ENCODE measurements at places on chromosomes 6 and 20. TPM values are rescaled to one million over a fixed set of nuclear protein-coding genes. Genes with fewer than 3 reads are reported as not detected.

GRCh38 chr20:11395581-11395980 is 522.1 kb upstream of the BTBD3 start:
- no peaks in the 10 kb centered on the region for H3K36me3 ChIP-seq
- no peak overlapping the region for H3K4me3 ChIP-seq
- H3K4me1 ChIP-seq = no peaks in the 10 kb centered on the region
- DNase-seq = no peak
- no peaks in the 10 kb centered on the region for H3K27me3 ChIP-seq
- H3K27ac ChIP-seq = no peak overlapping the region

DNA sequence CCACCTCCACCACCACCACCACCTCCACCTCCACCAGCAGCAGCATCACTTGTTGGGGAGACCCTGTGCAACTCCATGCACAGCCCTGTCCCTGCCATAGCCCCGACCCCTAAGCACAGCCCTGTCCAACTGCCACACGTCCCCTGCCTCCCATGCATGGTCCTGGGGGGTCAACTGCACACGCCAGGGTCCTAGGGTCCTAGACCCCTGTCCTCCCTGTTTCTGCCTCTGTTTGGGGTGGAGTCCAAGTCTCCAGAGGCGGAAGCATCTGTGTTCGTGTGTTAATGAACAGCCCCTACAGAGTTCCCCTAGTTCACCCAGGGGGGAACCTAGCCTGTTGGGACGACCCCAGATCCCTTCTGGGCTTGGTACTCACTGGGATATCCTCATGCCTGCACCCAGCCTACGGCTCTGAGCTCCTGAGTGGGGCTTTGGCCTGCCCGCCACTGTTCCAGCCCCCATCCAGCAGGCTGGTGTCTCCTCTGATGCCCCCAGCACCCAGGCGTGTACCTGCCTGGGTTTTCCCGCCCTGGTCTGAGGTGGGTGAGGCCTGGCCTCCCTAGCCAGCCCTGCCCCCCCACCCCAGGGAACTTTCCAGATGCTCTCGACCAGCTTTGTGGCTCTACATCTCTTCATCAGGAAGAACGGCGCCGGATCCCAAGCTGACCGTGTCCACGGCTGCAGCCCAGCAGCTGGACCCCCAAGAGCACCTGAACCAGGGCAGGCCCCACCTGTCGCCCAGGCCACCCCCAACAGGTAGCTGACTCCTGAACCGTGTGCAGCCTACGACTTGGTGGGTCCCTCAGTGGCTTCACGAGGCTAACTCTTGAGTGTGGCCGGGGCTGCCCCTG is 2.5 kb upstream of the TNFRSF6B start:
- H3K36me3 ChIP-seq = no peaks in the 10 kb centered on the region
- DNase-seq = no peak
- H3K27ac ChIP-seq = no peak overlapping the region
- no peak overlapping the region for H3K4me3 ChIP-seq
- peaks cover 10% of the 10 kb centered on the region for H3K4me1 ChIP-seq

GRCh38 chr20:62770111-62770910 is 26.0 kb upstream of the MRGBP start:
- no peaks in the 10 kb centered on the region for H3K36me3 ChIP-seq
- no peaks in the 10 kb centered on the region for H3K27me3 ChIP-seq
- no peak overlapping the region for H3K4me3 ChIP-seq

DNA sequence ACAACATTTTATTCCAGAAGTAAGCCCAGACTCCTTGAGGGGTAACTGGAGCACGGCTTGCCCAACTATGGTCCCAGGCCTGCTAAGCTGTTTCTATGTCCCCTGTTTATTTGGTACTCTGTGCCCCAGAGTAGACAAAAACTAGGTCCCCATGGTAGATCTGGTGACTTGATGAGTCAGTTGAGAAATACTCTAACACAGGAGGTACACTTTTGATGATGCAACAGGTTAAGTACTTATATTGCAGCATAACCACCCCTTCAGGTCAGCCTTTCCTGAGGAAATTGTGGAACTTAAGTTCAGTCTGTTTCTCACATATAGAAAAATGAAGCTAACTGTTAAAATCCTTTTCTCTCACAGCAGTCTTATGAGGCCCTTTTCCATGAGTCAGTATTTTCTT is 19.6 kb downstream of the TTPAL start:
- no peaks in the 10 kb centered on the region for H3K4me1 ChIP-seq
- no peak overlapping the region for H3K4me3 ChIP-seq
- peak overlapping the region; percentile 87 for H3K27ac ChIP-seq

DNA sequence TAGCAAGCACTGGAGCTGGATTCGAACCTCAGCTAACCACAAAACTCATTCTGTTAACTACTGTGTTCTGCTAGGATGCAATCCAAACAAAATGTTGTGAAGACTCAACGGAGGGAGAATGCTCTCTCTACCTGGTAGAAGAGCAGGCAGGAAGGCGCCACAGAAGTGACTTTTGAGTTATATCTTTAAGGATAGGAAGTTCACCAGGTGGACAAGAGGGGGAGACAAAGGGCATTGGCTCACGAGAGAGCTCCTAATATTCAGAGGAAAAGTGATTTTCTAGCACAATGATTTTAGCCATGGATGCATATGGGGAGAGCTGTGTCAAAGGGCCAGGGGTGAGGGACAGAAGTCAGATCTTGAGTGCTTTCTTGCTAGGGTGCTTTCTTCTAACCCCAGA is 108.4 kb upstream of the MAFB start:
- DNase-seq = peak; percentile 44
- no peaks in the 10 kb centered on the region for H3K4me1 ChIP-seq
- no peak overlapping the region for H3K4me3 ChIP-seq

- H3K4me1 ChIP-seq = peaks cover 8% of the 10 kb centered on the region
- no peaks in the 10 kb centered on the region for H3K27me3 ChIP-seq
- no peak overlapping the region for H3K4me3 ChIP-seq
These were observed 63.7 kb upstream of the COL21A1 start for GRCh38 chr6:56311061-56311460.

DNA sequence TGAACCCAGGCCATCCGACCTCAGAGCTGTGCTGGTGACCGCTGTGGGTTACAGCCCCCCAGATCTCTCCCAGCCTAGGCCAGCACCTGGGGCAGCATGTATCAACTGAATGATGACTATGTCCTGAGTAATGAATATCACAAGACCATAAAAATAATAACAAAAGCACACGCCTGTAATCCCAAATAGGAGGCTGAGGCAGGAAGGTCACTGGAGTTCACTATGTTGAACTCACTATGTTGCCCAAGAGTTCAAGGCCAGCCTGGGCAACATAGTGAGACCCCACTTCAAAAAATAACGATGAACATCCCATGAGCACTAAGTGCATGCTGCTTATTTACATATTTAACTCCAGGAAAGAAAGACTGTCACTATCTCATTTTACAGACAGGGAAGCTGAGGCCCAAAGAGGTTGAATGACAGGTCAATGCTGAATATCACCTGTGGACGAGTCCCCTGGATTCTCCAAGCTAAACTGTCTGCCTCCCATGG is 92.3 kb downstream of the NFATC2 start:
- peaks cover 10% of the 10 kb centered on the region for H3K4me1 ChIP-seq
- no peak overlapping the region for H3K4me3 ChIP-seq
- H3K27me3 ChIP-seq = no peaks in the 10 kb centered on the region

DNA sequence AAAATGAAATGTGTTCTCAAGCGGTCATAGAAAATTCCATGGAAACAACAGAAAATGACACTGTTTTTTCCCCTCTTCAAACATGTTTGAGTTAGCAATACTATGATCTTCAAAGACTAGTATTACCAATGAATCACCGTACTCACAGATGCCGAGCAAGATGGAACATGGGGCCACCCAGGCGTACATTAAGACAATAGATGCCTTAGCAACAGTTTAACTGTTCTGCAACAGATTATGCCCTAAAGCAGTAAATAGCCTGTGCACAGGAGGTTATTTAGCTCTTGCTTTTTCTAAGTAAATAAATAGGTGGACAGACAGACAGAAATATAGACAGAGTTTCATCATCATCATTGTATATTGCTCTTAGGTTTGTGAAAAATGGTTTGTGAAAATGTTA is 284.0 kb upstream of the DEFB112 start:
- no peak for DNase-seq
- H3K27me3 ChIP-seq = no peaks in the 10 kb centered on the region
- no peak overlapping the region for H3K27ac ChIP-seq
- H3K36me3 ChIP-seq = no peaks in the 10 kb centered on the region

DNA sequence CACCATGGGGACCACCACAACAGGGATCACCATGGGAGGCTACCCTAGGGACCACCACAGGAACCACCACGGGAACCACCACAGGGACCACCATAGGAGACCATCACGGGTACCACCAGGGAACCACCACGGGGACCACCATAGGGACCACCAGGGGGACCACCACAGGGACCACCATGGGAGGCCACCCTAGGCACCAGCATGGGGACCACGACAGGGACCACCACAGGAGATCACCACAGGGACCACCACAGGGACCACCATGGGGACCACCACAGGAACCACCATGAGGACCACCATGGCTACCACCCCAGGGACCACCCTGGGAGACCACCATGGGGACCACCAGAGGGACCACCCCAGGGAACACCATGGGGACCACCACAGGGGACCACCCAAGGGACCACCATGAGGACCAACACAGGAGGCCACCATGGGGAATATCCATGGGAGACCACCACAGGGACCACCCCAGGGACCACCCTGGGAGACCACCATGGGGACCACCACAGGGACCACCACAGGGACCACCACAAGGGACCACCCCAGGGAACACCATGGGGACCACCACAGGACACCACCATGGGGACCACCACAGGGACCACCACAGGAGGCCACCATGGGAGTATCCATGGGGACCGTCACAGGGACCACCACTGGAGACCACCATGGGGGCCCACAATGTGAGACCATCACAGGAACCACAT is 67.6 kb upstream of the MPC1 start:
- H3K27me3 ChIP-seq = no peaks in the 10 kb centered on the region
- no peaks in the 10 kb centered on the region for H3K4me1 ChIP-seq
- no peak overlapping the region for H3K4me3 ChIP-seq
- no peak for DNase-seq

DNA sequence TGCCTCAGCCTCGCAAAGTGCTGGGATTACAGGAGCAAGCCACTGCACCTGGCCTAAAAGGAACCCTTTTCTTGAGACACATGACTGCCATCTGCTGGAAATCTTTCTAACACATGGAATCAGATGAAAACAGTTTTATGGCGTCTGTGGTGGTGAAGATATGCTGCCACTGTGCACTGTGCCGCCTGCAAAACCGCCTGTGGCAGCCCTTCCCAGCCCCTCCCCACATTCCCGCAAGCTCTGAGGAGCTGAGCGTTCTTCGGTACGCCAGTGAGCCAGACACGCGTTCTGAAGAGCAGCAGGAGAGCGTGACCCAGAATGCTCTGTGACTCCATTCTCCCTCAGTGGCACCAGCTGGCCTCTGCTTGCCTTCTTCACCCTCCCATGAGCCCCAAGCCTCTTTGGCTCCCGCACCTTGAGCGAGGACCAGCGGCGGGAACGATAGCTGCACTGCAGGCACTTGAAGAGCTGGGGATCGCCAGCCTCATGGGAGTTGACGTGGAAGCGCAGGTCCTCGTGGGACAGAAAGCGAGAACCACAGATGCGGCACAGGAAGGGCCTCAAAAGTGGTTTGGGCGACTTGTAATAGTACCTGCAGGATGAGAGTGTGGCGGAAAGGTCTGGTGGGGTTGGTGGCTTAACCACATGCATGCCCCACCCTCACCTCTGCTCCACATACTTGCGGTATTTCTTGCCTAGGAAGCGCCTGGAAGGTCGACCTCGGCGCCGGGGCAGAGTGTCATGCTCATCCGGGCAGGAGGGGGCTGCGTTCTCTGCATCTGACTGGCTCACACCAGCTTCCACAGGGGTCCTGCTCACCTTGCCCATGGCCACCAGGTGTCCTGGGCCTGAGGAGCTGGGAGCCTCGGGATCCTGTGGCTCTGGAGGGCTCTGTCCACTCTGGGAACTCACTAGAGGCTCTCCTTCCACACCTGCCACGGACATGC is 8.7 kb downstream of the ZNF335 start:
- no peak overlapping the region for H3K4me3 ChIP-seq
- no peaks in the 10 kb centered on the region for H3K4me1 ChIP-seq
- H3K27ac ChIP-seq = no peak overlapping the region
- H3K36me3 ChIP-seq = peaks cover 6% of the 10 kb centered on the region

- no peaks in the 10 kb centered on the region for H3K36me3 ChIP-seq
- DNase-seq = no peak
- no peak overlapping the region for H3K4me3 ChIP-seq
- H3K27ac ChIP-seq = no peak overlapping the region
These were observed 115.4 kb downstream of the SLX4IP start for GRCh38 chr20:10550204-10551118.

LRRN4 gene
- 19.2 TPM for total RNA-seq

PRL gene
- not detected for total RNA-seq

SLC17A2 gene
- total RNA-seq = 7.7 TPM

PRSS16 gene
- total RNA-seq = 11.2 TPM

Data from hepatocyte (in vitro differentiated cells).